Sigmoid colon (tissue), 7 donors: ENCODE measurements at places on chromosomes 3 and 15.

DNA sequence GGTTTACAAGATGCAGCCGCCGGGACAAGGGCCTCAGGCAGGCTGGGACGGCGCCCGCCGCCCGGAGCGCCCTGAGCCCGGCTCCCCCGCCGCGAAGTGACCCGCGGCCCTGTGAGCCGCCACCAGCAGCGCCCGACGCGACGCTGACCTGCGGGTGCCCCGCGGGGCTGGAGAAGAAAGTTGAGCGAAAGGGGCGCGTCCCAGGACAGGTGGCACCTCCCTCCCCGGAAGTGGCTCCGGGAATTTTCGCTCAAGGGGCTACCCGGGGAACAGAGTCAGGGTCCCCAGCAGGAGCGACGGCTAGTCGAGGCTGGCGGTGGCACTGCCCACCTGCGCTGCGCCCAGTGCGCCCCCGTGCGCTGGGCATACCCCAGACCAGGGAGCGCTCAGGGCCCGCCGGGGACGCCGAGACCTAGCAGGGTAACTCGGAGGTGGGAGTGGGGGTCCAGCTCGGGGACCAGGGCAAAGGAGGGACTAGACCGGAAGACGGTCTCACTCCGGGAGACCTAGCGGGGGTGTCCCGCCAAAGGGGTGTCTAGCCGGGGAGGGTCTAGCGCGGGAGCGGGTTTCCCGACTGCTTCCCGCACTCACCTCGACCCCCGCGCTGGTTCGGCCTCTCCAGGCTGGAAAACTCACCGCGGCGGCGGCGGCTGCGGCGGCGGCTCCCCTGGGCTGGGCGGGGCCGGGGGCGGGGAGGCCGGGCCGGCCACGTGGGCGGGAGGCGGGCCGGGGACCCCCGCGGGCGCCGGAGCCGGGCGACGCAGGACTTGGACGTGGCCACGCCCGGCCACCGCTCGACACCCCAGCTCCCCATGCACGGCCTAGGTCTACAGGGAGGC, 18.4 kb downstream of the SPATA12 start:
- peak; percentile 77 for DNase-seq

GRCh38 chr3:153601374-153601853, 439.4 kb downstream of the RAP2B start:
- DNase-seq = no peak

- DNase-seq = no peak
Observed at GRCh38 chr3:88810455-88810854, 297.0 kb upstream of the EPHA3 start.

- DNase-seq = no peak
Observed at GRCh38 chr3:132418916-132419315, 1.6 kb downstream of the DNAJC13 start.

DNA sequence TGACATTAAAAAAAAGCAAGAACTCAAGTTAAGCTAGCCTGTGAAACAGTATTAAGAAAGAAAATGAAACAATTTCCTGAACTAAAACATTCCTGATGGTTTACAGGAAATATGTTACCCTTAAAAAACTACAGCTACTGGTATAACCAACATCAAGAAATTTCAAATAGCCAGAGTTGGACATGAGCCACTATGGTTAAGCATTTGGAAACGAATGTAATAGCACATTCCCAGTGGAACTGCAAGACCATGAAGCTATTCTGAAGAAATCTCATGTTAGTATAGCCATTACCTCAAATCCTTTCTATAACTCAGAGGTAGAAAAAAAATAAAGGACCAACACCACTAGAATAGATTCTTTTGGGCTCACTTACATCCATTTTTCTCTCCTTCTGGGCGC, 30.2 kb downstream of the CPNE4 start:
- DNase-seq = no peak

DNA sequence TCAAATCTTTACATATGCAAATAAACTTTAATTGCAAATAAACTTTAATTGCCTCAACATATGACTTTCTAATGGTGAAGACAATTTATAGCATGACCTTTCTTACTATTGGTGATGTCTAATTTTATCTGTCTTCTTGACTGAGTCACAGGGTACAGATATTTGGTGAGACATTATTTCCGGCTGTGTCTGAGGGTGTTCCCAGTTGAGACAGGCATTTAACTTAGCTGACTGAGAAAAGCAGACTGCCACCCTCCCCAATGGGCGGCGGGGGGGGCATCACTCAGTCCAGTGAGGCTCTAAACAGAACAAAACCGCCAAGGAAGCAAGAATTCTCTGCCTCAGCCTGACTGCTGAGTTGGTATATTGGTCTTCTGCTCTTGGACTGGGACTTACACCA, 160.0 kb downstream of the TBL1XR1 start:
- no peak for DNase-seq

DNA sequence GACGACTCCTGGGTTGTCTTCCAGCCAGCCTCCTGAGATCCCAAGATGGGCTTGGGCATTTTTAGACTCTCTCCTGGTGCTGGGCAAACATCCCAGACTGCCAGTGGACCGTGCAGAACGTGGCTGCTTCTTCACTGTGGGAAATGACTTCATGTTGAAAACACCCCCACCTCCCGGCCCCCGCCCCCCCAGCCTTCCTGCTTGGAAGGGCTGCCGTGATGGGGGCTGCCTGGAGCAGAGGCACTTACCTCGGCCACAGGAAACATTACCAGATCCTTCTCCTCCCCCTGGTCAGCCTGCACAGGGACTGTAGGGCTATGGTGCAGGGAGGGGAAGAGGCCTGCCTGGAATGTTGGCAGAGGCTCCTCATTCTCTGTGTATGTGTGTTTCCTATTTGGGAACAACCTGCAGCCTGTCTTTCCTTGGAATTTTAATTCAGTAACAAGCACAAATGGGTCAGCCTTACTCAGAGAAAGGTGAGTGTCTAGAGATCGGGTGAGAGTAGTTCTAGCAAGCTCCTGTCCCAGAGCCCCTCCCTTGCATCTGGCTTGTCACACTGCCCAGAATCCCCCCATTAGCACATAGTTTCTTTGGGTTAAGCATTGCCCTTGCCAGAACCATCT, 90.8 kb downstream of the ANP32A start:
- peak; percentile 69 for DNase-seq

DNA sequence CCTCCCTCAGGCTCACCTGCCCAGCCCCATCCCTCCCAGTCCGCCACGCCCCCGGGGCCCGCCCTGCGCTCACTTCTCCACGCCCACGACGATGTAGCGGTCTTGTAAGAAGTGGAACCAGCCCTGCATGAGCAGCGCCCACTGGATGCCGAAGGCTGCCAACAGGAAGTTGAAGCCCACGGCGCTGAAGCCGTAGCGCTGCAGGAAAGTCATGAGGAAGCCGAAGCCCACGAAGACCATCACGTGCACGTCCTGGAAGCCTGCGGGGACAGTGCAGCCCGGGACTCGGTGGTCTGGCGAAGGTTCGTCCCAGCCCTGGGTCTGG, 9.7 kb downstream of the RHCG start:
- no peak for DNase-seq

GRCh38 chr3:151044706-151045105, 40.8 kb upstream of the MED12L start:
- DNase-seq = no peak

DNA sequence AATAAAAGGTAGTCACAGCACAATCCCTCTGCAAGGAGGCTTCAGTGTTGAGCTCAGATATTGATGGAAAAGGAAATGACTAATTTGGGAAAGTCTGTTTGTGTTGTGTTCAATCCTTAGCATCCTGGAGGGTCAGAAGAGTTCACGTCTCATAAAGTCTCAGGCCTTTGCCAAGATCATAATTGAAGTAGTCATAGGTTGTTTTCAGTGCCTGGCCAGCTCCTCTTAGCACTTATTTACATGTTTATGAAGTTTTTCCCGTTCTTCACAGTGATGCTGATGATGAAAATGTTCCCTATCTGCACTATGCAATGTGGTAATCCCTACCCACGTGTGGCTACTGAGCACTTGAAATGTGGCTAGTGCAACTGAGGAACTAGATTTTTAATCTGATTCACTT, 61.6 kb upstream of the TGFBR2 start:
- peak; percentile 69 for DNase-seq

DNA sequence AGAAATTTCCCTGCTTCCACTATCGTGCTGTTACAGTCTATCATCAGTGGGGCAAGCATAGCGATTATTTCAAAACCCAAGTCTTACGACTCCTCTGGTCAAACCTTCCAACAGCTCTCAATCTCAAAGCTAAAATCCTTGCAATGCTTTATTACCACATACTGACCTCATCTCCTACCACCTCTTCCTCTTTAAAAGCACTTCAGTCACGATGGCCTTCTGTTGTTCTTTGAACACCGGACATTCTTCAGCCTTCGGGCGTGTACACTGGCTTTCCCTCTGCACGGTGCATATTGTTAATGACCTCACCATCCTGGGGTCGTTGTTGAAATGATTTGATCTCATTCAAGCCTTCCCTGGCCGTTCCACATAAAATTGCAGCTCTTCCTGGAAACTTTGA, 31.1 kb downstream of the MAGEL2 start:
- no peak for DNase-seq

- no peak for DNase-seq
Observed at GRCh38 chr15:100476805-100477204, 51.9 kb downstream of the CERS3 start.

GRCh38 chr3:100523050-100523760, 30.8 kb downstream of the TMEM45A start:
- no peak for DNase-seq

DNA sequence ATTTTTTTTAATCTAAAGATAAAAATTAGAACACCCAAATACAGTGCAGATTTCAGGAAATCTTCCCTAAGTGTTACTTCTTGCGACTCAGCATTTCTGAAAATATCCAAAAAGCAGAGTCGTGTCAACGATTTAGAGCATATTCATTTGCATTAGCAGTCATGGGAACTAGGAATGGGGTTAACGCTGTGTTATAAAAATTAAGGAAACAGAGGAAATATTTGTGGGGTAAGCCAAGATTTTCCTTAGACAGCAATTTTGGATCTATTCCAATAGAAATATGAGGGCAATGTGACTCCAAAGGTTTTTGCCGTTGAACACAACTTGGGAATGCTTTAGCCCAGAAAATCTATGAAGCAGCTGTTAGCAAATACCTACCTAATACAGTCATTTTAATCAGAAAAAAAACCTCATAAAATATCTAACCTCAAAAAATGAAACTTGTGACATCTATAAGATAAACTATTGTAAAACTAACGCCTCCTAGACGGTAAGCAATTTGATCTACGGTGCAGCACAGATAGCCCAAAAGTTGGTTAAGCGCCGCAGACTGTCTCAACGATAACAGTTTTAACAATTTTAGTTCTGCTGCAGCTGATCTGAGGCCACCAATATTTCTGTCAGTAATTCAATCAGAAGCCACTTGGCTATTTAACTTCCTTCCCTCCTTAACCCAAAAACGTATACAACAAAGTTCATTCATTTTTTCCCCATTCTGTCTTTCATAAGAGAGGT, 5.8 kb upstream of the ATP11B start:
- no peak for DNase-seq

GRCh38 chr3:171028025-171028778, 1.7 kb upstream of the SLC2A2 start:
- DNase-seq = peak; percentile 74

- DNase-seq = no peak
Observed at GRCh38 chr15:80010131-80010673, 39.2 kb upstream of the BCL2A1 start.

- DNase-seq = no peak
Observed at GRCh38 chr15:101252836-101253235, 988 bp upstream of the CHSY1 start.

DNA sequence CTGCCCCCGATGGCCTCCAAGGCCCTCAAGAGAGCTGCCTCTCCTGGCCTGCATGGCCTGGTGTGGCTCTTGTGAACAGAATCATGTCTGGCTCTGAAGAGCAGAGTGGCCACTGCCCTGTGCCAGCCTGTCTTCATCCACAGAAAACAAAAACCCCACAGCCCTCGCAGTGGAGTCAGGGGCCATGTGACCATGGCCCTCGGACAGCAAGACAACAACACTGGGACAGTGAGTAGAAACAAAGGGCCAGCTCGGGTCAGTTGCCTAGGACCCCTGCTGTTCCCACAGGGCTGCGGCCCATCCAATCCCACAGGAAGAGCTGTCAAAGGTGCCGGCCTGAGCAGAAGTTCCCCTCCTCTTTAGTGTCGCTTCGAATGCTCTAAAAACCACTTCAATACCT, 72.5 kb downstream of the UMPS start:
- no peak for DNase-seq

- DNase-seq = no peak
Observed at GRCh38 chr3:193446965-193447602, 68.5 kb upstream of the ATP13A5 start.

DNA sequence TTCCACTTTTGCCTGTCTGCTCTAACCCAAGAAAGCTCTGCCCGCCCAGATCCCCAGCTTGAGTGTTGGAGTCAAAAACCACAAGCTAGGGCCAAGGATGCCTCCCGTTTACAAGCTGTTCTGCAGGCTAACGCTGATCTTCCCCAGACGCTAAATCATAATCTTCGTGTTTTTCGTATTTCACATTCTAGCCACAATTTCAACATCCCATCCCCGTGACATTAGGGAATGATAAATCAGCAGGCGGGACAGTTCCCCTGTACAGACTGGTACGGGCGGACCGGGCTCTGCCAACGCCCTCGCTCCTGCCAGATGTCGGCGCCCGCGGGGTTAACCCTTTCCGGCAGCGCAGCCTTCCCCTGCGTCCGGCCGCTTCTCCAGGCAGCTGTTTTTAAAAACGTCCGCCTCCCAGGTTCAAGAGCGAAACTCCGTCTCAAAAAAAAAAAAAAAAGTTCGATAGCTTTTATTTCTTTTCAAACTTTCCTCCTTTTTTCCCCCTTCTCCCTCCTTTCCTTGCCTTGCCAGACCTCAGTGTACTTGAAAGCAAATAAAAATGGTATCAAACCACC, 81.0 kb upstream of the BNC1 start:
- DNase-seq = no peak

DNA sequence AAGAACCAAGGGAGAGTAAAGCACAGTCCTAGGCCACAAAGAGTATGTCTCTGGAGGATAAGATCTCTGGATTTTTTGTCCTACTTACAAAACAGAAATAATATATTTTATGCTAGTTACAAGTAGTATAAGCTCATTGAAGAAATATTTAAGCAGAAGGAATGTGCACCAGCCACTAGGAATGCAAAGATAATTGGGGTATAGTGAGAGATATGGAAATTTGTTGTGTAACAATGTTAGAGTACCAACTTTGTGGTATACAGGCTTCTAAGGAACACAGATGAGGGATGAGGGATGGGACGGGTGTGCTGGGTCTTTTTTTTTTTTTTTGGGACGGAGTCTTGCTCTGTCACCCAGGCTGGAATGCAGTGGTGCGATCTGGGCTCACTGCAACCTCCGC, 26.5 kb downstream of the AKAP13 start:
- DNase-seq = no peak

GRCh38 chr3:43699864-43700263, 9.1 kb downstream of the ABHD5 start:
- no peak for DNase-seq

GRCh38 chr3:127092368-127092767, 100.6 kb upstream of the PRR23E start:
- DNase-seq = no peak

DNA sequence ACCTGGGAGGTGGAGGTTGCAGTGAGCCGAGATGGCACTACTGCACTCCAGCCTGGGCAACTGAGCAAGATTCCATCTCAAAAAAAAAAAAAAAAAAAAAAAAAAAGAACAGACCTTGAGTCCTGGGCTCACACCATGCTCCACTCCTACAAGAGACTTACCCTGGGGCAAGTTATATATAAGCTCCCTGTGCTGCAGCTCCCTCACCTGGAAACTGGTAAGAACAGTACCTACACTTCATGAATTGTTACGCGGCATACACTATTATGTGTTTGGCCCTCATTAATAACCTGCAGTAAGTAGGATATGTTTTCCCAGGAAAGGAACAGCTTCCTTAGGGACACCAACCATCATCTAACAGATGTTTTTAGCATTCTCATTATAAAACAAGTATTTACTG, 119.6 kb downstream of the FMN1 start:
- DNase-seq = no peak
